ENCODE measurements at places on chromosomes 3 and 15. TPM values are rescaled to one million over a fixed set of nuclear protein-coding genes. Genes with fewer than 3 reads are reported as not detected.

DNA sequence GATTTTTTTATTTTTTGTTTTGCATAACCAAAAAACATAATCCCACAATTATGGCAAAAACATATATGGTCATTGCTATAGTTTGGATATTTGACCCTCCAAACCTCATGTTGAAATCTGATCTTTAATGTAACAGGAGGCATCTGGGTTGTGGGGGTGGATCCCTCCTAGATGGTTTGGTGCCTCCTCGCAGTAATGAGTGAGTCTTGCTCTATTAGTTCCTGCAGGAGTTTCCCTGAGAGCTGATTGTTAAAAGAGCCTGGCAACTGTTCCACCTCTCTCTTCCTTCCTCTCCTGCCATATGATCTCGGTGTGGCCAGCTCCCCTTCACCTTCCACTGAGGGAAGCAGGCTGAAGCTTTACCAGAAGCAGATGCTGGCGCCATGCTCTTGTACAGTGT lies 33.2 kb upstream of the TRIM59 start:
- DNase-seq: no peak

- no peak for DNase-seq
Observed at GRCh38 chr3:117308756-117309155, 599.2 kb downstream of the TUSC7 start.

DNA sequence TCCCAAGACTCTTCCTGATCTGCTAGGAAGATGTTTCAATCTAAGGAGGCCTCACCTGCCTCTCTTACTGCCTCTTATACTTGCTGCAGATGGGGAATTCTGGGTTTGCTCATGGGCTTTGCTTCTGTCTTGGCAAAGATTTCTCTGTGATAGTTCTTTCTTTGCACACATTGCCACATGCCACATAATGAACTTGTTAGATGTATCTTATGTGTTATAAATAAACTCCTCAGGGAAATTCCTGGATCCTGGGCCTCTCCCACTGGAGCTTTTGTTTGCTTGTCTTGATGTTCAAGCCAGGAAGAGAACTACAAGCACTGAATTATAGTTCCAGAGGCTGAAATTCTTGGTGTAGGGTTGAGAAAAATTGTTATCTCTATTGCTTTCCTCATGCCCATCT lies 12.2 kb downstream of the RTP1 start:
- no peak for DNase-seq

GRCh38 chr3:196596355-196596754 lies 27.9 kb downstream of the FBXO45 start:
- no peak for DNase-seq

The FILIP1L gene
- 111 TPM for total RNA-seq

The SH3GL3 gene
- 0.35 TPM for total RNA-seq

The XCR1 gene
- total RNA-seq: not detected

The RASGRF1 gene
- not detected for total RNA-seq

The NANOGP8 gene
- total RNA-seq: not detected

Measured in renal cortical epithelial cell (primary cell).